ENCODE measurements at places on chromosomes 16 and 17.
A peak's percentile ranks its signal among the peaks of the same experiment; 100 is the strongest.

DNA sequence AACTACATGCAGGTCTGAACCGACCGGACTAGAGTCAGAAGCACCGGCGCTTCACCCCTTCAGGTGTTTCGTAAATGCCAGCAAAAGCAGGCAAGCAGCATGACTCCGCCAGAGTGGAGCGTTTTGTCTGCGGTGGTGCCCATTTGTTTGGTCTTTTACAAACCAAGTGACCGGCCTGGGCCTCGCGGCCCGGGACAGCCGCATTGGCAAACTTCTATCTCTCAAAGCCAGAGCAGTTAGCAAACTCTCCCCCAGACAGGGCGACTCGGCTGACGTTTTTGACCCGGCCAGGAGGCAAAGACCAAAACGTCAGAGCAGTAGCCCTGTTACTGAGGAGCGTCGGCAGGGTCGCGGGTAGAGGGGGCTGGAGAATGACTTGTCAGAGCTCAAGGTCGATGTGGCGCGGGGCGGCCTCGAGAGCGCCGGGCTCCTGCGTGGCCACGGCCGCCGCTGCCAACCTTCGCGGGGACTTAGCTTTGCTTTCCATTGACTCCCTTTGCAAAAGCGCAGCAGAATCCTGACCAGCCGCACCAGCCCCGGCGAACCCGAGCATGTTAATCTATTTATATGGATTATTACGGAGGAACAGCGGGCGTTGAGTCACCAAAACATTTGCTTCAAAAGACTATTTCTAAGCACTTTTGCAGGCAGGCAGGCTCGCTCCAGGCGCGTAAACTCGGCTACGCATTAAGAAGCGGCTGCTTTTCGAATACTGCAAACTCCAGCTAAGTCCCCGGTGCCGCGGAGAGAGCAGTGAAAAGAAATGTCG lies 763 bp upstream of the SOX9 start:
- DNase-seq = peak; percentile 34

DNA sequence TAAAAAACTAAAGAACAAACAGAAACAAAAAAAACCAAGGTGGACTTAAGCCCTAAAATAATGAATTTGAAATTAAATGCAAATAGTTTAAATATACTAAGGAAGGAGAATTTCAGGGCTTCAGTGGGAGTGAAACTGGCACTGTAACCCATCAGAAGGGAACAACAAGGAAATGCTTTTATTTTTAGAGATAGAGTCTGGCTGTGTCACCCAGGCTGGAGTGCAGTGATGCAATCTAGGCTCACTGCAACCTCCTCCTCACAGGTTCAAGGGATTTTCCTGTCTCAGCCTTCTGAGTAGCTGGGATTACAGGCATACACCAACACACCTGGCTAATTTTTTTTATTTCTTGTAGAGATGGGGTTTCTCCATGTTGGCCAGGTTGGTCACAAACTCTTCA lies 625.2 kb upstream of the CDH8 start:
- DNase-seq = no peak

- no peak for DNase-seq
Measured at GRCh38 chr16:66751992-66752322, 548 bp upstream of the DYNC1LI2 start.

- no peak for DNase-seq
Measured at GRCh38 chr16:83271123-83271522, 536.7 kb upstream of the HSBP1 start.

- DNase-seq = no peak
Measured at GRCh38 chr17:38428112-38428642, at the start of gene ARHGAP23. ARHGAP23 (plus strand) TSS chr17:38428464; CDS start chr17:38428486, 22 bp downstream.

DNA sequence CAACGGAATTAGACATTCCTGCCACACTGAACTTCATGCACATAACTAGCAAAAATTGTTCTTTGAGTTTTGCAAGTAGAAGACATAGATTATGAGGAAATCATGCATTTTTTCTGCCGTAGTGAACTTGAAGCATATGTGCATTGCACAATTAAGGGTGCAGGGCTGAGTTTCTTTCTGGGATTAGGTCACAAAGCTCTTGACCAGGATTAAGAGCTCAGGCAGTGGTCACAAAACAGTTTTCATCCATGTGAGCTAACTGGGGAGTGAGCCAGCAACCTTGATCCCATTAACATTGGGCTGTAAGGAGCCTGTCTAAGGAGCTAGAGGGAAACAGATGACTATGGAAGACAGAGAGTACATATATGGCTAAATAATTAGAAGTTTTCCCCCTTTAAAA lies 143.7 kb downstream of the PMP22 start:
- DNase-seq = peak; percentile 50

DNA sequence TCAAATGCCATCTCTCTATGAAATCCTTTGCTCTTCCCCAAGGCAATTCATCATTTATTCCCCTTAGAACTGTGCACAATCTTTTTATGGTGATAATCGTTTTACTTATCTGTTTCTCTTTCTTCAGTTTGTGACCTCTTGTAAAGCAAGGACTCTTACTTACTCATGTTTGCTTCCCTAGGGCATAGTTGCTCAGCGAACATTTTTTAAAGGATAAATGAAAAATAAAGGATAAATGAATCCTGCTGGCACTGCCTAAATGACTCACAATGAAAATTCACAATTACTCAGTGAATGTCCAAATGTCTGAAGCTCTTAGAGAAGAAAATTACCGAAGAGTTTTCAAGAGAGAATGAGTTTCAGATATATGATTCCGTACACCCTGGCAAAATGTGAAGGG lies 671.7 kb downstream of the CDH11 start:
- no peak for DNase-seq

DNA sequence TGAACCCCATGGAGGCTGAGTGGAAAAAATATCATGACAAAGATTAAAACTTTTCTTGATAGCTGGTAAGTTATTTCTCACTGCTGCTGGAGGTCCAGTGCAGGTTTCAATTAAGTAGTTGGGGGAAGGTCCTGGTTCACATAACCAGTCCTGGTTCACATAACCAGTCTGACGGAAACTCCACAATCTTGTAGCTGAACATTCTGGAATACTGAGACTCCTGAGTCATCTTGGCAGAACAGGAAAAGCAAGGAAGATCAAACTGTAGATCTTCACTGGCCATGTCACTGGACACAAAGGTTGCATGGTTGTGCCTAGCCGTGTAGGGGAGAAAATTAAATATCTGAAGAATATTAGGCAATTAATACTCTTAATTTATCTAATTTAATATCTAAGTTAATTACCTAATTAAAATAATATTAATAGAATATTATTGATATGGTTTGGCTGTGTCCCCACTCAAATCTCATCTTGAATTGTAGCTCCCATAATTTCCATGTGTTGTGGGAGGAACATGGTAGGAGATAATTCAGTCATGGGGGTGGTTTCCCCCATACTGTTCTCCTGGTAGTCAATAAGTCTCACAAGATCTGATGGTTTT lies 48.6 kb upstream of the CNTNAP4 start:
- no peak for DNase-seq

- no peak for DNase-seq
Measured at GRCh38 chr17:32349503-32349853, 479 bp upstream of the ZNF207 start.

DNA sequence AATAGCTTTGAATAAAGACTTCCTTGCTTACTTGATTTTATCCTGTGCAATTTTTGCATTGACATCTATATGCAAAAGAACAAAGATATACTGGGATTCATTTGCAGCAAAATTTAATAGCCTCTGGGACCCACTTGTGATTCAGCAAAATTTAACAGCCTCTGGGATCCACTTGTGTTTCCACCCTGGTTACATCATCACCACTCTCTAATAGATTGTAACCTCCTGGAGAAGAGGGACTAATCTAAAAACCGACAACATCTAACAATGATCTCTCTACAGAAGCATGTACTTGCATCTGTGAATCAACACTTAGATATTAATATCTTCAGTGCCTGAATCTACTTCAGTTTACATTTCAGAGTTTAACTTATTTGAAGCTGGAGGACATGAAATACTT lies 202.0 kb upstream of the CPHXL start:
- peak; percentile 13 for DNase-seq

DNA sequence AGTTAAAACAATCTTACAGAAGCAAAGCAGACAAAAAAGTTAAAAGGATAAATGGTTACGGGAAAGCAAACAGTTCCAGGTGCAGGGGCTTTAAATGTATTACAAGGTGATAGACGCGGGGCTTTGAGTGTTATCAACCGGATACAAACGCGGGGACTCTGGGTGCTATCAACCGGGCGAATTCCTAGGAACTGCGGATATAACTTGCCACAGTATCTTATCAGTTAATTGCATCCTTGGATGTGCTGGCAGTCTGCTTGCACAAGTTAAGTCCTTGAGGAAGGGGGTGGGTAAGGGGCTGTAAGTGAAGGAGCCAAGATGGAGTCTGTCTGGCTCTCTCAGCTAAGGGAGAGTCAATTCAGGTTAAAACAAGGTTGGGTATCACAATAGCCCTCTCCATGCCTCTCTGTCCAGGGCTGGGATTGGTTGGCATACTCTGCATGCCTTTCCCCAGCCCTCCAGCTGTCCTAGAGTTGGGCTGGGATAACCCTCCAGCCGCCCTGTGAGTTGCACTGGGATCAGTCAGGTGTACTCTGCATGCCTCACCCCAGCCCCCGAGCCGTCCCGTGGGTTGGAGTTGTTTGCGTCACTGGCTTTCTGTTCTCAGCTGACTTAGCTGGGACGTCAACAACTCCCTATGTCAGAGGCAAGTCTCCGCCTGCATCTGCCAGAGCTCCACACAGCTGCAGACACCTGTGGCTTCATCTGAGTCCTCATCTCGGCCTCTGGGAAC lies 40.9 kb downstream of the TMEM235 start:
- DNase-seq = no peak

DNA sequence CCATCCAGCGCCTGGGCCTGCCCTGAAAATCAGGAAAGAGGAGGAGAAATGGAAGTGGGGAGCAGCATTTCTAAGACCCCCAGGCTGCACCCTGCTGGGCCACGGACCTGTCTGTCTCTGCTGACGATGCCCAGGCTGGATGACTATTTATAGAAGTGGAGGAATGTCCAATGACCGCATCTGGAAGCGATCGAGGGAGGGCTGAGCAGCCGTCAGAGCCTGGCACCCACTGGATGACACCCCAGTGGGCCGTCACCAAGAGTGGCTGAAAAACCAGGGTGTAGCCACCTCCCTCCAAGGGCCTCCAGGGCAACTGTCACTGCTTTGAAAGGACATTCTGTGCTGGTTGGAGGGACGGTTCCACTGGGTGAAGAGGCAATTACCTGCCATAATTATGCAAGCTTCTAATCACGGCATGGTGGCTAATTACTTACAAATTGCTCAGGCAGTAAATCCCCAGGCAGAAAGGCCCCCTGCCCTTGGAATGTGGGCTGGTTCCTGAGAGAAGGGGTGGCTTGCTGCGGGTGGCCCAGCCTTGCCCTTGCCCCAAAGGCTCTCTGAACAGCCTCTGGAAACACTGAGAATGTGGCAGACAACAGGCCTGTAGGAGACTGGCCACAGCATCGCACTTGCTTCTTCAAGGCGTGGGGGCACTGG lies 332.1 kb downstream of the C16orf95 start:
- DNase-seq = no peak

- DNase-seq = no peak
Measured at GRCh38 chr17:56113486-56113885, 39.8 kb upstream of the ANKFN1 start.

DNA sequence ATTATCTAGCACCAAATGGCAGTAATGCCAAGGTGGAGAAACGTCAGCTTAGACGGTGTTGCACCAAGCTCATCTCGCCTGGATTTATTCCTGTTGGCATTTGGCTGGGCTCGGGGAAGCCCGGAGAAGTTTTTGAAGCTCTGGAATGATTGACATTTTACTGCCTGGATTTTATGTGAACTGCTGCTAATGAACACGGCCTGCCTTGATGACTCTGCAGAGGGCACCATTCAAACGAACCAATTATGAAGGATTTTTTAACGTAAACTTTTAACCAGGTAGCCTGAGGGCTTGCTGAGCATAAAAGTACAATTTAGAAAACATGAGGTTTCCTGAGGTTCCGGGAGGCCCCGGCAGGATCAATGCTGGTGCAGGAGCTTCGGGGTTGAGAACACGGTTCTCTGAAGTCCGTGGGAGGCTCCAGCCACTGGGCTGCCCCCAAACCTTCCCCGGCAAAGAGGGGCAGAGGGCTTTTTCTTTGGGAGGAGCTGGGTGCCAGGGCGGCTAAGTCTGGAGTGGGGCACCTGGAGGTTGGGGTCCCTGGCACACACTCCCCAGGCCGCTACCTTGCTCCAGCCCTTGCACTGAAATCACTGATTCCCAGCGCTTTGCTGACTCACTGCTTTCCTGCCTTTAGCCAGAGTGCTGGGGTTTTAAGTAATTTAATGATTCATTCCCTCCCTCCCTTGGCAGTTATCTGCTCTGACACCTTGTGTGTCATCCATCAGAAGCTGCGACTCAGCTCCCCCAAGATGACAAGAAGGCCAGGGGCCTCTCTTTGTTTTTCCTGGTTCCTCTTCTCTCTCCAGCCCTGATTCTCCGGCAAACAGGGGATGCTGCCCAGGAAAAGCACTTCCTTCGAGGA lies 161.2 kb upstream of the IRX3 start:
- DNase-seq = peak; percentile 71

DNA sequence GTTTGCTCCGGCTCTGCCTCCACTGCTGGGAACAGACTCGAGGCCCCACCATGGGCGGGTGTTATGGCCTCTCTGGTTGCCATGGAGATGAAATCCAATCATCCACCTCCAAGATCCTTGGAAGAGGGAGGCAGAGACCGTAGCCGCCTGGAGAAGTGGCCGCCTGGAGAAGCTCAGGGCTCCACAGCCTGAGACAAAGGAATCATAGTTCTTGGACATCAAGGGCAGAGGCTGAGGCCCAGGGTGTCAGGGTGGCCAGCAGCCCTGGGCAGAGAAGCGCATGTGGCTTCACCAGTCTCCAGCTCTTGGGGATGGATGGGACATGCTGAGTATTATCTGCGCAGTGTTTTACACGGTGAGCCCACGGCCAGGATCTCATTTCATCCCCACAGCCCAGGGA lies 36.2 kb downstream of the ABR start:
- no peak for DNase-seq

- peak; percentile 37 for DNase-seq
Measured at GRCh38 chr17:64448665-64449512, at the start of gene MILR1. MILR1 (plus strand) TSS chr17:64449115; CDS start chr17:64449169, 54 bp downstream.

DNA sequence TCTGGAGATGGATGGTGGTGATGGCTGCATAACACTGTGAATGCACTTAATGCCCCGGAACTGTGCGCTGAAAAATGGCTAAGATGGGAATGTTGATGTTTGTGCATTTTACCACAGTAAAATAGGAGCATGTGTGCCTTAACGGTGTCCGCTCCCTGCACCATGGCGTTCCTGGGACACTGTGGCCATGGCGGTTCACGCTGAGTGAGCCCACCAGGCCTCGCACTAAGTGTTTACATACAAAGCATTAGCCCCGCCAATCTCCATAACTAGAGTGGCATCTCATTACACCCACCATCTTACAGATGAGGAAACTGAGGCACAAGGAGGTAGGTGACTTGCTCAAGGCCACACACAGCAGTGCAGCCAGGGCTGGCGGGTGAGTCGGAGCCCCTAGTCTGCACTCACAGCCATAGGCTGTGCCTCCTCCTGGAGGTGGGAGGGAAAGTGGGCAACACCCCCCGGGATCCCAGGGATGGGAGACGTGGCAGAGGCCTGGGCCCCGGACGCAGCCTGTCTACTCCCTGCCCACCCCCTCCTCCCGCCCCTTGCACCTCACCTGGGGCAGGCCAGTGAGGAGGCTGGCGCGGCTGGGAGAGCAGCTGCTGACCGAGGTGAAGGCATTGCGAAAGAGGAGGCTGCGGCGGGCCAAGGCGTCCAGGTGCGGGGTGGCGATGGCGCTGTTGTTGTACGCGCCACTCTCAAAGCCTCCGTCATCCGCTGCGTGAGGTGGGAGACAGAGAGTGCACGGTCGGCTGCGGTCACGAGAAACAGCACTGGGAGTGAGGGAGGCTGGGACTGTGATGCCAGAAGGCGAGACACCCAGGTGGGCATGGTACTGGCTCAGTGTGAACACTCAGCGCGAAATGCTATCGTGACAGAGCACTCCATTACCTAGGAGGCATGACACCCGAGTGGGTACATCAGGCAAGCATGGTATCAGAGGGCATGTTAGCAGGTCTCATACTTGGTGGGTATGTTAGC lies 3.4 kb downstream of the SGSH start:
- DNase-seq = no peak
